ENCODE measurements at places on chromosomes 16 and 17. TPM values are rescaled to one million over a fixed set of nuclear protein-coding genes. Genes with fewer than 3 reads are reported as not detected.
A peak's percentile ranks its signal among the peaks of the same experiment; 100 is the strongest.

DNA sequence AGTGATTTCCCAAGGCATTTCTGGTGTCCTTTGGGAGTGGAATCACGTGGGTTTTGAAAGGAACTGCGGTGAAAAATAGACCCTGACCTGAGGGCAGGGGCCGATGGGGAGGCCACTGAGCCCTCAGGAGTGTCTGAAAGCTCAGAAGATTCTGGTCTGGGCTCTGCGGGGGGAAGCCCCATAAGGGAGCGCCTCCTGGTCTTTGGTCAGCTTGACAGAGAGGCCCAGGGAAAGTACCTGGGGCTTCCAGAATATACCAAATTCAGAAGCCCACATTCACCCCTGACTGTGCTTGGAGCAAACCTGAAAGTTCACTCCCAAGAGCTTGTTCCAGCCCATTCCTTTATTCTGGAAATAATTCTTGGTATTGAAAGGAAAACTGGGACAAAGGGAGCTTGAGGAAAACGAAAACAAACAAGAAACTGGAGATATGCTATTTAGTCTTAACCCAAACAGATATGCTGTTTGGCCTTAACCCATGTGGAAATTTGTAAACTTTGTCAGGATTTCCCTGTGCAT lies 23.2 kb upstream of the NAGLU start:
- H3K4me1 ChIP-seq: peaks cover 8% of the 10 kb centered on the region
- no peak for DNase-seq
- no peak overlapping the region for H3K4me3 ChIP-seq
- no peaks in the 10 kb centered on the region for H3K27me3 ChIP-seq

DNA sequence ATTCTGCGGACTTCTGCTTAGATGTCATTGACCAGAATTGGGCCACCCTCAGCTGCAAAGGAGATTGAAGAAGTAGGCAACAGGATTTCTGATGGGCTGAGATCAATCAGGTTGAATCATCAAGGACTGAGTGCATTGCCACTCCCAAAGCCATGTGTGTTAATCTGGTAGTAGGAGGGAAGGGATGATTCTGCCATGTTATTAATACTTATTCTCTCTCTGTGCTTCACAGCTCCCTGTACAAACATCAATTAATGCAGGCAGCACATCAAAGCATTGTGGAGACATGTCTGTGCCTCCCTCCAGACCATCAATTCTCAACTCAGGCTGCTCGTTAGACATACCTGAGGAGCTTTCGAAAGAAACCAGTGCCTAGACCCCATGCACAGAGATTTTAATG lies 11.6 kb downstream of the LRRC3C start:
- H3K27ac ChIP-seq: no peak overlapping the region
- DNase-seq: no peak
- H3K36me3 ChIP-seq: no peaks in the 10 kb centered on the region
- H3K4me1 ChIP-seq: no peaks in the 10 kb centered on the region

- no peak for DNase-seq
- H3K27ac ChIP-seq: no peak overlapping the region
- no peaks in the 10 kb centered on the region for H3K36me3 ChIP-seq
- H3K4me3 ChIP-seq: no peak overlapping the region
- no peaks in the 10 kb centered on the region for H3K4me1 ChIP-seq
Observed at GRCh38 chr16:87169509-87169995, 147.6 kb downstream of the C16orf95 start.

DNA sequence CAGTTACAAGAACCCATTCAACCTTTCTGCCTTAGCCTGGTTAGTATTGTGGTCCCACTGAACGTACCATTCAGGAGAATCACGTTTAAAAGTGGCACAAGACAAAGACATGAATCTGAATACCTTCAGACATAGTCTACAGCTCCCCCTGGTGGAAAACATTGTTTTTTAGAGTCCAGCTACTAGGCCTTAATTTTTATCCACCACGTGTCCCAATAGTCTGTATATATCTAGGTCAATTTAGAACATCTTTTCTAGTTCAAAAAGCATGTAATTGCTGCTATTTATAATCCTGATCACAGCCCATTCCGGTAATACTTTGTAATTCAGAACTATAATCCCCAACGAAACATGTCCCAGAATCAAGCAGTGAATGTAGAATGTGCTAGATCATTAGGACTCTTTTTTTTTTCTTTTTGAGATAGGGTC lies 13.7 kb upstream of the GUCY2D start:
- H3K27me3 ChIP-seq: no peaks in the 10 kb centered on the region
- H3K27ac ChIP-seq: no peak overlapping the region
- DNase-seq: peak; percentile 83
- H3K4me3 ChIP-seq: no peak overlapping the region
- no peaks in the 10 kb centered on the region for H3K36me3 ChIP-seq
- H3K4me1 ChIP-seq: no peaks in the 10 kb centered on the region

GRCh38 chr16:23333034-23333579 lies 31.0 kb downstream of the SCNN1B start:
- peaks cover 3% of the 10 kb centered on the region for H3K27me3 ChIP-seq
- no peaks in the 10 kb centered on the region for H3K4me1 ChIP-seq

DNA sequence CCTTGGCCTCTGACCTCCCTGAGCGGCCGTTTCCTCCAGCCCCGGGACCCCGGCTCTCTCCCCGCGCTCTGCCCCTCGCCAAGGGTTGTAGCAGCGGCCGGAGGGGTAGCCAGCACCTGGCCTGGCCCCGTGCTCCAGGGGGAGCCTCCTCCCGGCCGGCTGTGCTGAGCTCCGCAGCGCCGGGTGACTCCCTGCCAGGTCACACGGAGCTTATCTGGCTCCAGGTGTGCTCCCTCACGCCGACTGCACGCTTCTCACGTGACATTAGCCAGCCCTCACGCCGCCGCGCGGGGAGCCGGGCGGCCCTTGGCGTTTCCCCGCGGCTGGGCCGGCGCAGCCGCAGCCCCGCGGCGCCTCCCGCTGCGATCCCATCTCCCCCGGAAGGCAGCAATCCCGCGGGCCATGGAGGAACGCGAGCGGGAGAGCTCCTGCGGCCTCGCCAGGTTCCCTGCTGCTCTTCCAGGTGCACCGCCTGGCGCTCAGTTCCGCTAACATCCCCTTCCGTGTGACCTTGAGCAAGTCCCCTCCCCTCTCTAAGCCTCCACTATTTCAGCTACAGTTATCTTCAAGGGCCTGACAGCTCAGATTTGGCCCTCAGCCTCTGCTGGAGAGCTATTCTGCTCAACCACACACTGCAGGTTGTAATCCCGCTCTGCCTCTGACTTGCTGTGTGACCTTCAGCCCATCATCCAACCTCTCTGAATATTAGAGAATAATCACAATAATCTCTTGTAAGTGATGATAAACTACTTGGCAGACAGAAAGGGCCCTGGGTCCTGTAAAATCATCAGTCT lies 3.4 kb downstream of the MYO18A start:
- peak overlapping the region; percentile 88 for H3K27ac ChIP-seq
- H3K36me3 ChIP-seq: no peaks in the 10 kb centered on the region
- peaks cover 10% of the 10 kb centered on the region for H3K4me1 ChIP-seq
- H3K4me3 ChIP-seq: peak overlapping the region; percentile 33

- H3K36me3 ChIP-seq: no peaks in the 10 kb centered on the region
- no peaks in the 10 kb centered on the region for H3K27me3 ChIP-seq
- no peaks in the 10 kb centered on the region for H3K4me1 ChIP-seq
- H3K27ac ChIP-seq: no peak overlapping the region
- H3K4me3 ChIP-seq: no peak overlapping the region
- no peak for DNase-seq
Observed at GRCh38 chr16:13134836-13135235, 233.4 kb downstream of the SHISA9 start.

DNA sequence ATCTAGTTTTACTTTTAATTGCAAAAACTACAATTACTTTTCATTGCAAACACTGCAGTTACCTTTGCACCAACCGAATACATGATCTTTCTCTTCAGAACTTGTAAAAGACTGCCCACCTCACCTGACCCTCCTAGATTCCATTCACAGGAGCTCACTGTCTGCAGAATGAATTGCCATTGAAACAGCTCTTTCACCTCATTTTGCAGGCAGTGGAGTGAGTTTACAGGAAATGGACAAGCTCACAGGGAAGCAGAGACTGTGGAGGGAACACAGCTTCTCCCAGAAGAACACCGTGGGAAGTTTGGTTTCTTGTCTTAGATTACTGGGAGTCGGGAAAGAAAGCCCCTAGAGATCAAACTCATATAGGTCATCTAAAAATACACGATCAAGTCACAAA lies 439.7 kb upstream of the RBFOX1 start:
- H3K4me3 ChIP-seq: no peak overlapping the region
- no peaks in the 10 kb centered on the region for H3K27me3 ChIP-seq
- H3K4me1 ChIP-seq: no peaks in the 10 kb centered on the region
- no peak for DNase-seq
- H3K27ac ChIP-seq: no peak overlapping the region

DNA sequence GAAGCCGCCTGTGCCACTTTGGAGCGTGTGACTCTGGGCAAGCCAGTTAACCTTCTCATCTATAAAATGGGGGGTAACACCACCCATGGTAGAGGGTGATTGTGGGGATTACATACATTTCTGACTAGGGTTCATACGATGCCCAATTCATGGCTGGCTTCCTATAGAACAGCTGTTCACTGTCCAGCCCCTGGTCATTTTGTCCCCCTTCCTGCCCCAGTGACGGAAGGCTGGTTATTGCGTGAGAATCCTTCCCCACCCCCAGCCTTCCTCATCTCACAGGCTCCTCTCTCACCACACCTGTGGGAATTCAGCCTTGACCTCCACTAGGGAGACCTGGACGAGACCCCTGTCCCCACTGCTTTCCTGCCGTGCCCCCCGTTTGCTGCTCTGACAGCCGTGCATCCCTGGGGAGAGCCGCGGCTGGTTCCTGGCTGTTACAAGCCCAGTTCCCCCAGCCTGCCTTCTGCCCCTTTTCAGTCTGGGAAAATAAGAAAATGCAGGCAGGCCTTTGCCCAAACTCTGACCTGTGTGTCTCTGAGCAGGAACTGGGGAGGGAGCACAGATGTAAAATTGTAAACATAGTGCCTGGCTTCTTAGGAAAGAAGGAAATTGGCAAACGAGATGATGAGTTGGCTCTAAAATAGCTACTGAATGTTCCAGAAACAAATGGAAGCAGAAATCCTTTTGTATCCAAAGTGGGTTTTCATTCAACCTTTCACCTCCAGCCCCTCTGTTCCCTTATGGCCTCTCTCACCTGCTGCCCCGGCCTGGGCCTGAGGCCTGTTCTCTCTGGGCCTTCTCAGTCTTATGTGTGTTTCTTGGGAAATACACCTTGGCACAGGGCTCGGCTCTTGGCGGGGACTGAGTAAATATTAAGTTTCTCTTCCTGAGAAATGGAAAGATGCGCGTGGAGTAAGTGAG lies 67.3 kb downstream of the OR1D5 start:
- H3K36me3 ChIP-seq: no peaks in the 10 kb centered on the region

GRCh38 chr17:81517339-81518112 lies 4.9 kb upstream of the ACTG1 start:
- peak overlapping the region; percentile 100 for H3K27ac ChIP-seq
- no peak for DNase-seq
- H3K36me3 ChIP-seq: no peaks in the 10 kb centered on the region
- no peak overlapping the region for H3K4me3 ChIP-seq
- peaks cover 13% of the 10 kb centered on the region for H3K4me1 ChIP-seq

DNA sequence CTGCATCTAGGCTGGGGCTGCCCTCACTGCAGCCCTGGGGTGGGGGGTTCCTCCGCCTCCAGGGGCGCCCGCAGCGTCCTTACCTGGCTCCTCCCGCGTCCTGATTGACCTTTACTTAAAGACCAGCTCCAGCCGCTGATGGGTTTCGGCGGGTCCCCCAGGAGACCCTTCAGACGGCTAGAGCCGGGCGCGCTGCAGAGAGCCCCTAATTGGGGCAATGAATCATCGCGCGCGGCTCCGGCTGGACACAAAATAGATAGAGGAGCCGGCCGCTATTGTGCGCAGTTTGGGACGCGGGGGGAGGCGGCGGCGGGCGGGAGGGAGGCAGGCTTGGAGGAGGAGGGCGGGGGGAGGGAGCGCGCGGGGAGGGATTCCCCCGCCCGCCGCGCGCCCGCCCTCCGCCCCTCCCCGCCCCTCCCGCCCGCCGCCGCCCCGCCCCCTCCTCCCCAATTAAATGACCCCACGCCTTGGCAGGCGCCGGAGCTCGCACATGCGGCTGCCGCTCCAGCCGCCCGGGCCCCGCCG lies 56.5 kb upstream of the CIBAR2 start:
- H3K36me3 ChIP-seq: no peaks in the 10 kb centered on the region
- H3K27ac ChIP-seq: no peak overlapping the region
- no peak for DNase-seq
- no peaks in the 10 kb centered on the region for H3K4me1 ChIP-seq
- no peaks in the 10 kb centered on the region for H3K27me3 ChIP-seq
- H3K4me3 ChIP-seq: peak overlapping the region; percentile 9

DNA sequence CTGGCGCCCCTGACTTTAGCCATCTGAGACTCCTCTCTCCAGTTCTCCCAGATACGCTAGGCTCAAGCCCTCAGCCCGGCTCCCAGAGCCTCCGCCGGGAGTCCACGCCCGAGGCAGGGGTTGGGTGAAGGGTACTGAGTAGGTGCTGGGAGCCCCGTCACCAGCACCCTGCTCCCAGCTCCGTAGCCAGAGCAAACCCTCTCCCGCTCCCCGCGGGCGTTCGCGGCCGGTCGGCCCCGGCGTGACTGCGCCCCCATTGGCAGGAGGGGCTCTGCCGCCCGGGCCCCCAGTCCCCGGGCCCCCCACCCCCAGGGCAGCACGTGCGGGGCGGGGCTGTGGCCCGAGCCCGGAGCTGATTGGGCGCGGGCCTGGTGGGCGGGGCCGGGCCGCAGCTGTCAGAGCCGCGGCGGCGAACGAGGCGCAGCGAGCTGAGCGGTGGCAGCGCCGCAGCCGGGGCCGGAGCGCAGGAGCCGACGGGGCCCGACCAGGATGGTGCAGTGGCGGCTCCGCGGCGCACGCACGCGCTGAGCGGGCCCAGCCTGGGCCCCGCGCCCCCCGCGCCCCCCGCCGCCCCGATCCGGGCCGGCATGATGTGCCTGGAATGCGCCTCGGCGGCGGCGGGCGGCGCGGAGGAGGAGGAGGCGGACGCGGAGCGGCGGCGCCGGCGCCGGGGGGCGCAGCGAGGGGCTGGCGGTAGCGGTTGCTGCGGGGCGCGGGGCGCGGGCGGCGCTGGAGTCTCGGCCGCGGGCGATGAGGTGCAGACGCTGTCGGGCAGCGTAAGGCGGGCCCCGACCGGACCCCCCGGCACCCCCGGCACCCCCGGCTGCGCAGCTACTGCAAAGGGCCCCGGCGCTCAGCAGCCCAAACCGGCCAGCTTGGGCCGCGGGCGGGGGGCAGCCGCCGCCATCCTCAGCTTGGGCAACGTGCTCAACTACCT lies at the start of gene SPNS2:
TSS of gene SPNS2 (plus strand) at position 421 of the 937 bp plus-strand sequence. CDS start at position 588, 167 bp downstream.
- peaks cover 3% of the 10 kb centered on the region for H3K4me1 ChIP-seq
- H3K27ac ChIP-seq: no peak within 1 kb of the TSS
- DNase-seq: peak; percentile 50
- H3K4me3 ChIP-seq: peak within 1 kb of the TSS; percentile 33
- no peaks in the 10 kb centered on the region for H3K36me3 ChIP-seq

GRCh38 chr17:66248285-66248684 lies 19.1 kb upstream of the APOH start:
- H3K4me3 ChIP-seq: no peak overlapping the region
- H3K4me1 ChIP-seq: no peaks in the 10 kb centered on the region
- H3K36me3 ChIP-seq: no peaks in the 10 kb centered on the region
- DNase-seq: no peak

The MYADML2 gene
- not detected for total RNA-seq

The OR4D1 gene
- 0.34 TPM for total RNA-seq

The CDH8 gene
- total RNA-seq: 1.0 TPM

The SMIM5 gene
- 4.1 TPM for total RNA-seq

The KRTAP1-4 gene
- total RNA-seq: not detected

The RBFOX1 gene
- 1.3 TPM for total RNA-seq

The FOXO3B gene
- 13.1 TPM for total RNA-seq

The SOST gene
- total RNA-seq: 0.18 TPM

The ZPBP2 gene
- total RNA-seq: 14.8 TPM

The CCDC40 gene
- total RNA-seq: 11.8 TPM

The RNF135 gene
- 39.3 TPM for total RNA-seq

The TRPV3 gene
- total RNA-seq: not detected
